Right ventricle myocardium superior (tissue), 1 donor: ENCODE measurements at places on chromosomes 4 and X. TPM values are rescaled to one million over a fixed set of nuclear protein-coding genes. Genes with fewer than 3 reads are reported as not detected.

DNA sequence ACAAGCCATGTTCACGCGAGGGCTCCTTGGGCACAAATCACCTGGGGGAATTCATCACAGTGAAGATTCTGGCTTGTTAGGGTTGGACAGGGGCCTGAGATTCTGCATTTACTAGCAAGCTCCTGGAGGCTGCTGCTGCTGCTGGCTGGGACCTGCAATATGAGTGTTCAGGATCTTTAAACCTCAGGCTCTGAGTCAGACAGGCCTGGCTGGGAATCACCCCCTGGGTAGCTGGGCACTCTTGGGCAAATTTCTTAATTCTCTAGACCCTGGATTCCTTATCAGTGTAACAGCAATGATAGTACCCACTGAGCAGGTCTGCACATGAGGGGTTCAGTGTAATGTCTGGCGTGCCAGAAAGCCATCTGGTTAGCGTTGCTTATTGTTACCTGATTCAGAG is 101.5 kb downstream of the DHX15 start:
- no peak for DNase-seq

- DNase-seq = no peak
These were observed 61.1 kb upstream of the VAMP7 start for GRCh38 chrX:155819966-155820491.

DNA sequence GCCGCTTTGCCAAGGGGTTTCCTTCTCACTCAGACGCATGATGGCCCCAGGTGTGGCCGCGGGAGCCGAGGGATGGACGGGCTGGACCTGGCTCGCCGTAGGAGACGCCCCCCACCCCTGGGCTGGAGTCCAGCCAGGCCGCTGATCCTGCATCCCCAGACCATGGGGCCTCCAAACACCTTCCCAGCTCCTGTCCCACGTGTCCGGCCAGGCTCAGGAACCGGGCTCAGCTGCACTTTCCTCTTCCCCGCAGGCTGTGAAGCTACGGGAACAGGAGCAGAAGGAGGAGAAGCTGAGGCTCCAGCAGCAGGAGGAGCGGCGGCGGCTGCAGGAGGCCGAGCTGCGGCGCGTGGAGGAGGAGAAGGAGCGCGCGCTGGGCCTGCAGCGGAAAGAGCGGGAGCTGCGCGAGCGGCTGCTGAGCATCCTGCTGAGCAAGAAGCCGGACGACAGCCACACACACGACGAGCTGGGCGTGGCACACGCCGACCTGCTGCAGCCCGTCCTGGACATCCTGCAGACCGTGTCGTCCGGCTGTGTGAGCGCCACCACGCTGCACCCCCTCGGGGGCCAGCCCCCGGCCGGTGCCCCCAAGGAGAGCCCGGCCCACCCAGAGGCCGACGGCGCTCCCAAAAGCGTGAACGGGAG is 9.1 kb downstream of the AKAP17A start:
- no peak for DNase-seq

GRCh38 chrX:53682885-53683555 is 3.5 kb downstream of the HUWE1 start:
- no peak for DNase-seq

DNA sequence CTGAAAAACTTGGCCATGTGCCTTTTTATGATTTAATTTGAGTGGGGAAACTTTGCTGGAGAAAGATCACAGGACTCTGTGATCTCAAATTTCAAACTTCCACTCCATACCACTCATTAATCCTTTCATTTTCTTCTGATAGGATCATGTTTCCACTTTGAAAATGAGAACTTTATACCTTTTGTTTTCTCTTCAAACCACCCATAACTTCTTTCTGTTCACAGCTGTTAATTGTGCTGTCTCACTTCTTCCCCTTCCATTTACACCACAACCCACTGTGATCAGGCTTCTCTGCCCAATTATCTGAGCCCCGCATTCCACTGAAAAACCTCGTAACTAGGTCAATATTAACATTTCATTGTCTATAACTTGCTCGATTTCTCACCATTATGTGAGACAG is 47.0 kb upstream of the ARSJ start:
- DNase-seq = no peak

GRCh38 chr4:95193391-95194224 is 355.2 kb downstream of the UNC5C start:
- no peak for DNase-seq

DNA sequence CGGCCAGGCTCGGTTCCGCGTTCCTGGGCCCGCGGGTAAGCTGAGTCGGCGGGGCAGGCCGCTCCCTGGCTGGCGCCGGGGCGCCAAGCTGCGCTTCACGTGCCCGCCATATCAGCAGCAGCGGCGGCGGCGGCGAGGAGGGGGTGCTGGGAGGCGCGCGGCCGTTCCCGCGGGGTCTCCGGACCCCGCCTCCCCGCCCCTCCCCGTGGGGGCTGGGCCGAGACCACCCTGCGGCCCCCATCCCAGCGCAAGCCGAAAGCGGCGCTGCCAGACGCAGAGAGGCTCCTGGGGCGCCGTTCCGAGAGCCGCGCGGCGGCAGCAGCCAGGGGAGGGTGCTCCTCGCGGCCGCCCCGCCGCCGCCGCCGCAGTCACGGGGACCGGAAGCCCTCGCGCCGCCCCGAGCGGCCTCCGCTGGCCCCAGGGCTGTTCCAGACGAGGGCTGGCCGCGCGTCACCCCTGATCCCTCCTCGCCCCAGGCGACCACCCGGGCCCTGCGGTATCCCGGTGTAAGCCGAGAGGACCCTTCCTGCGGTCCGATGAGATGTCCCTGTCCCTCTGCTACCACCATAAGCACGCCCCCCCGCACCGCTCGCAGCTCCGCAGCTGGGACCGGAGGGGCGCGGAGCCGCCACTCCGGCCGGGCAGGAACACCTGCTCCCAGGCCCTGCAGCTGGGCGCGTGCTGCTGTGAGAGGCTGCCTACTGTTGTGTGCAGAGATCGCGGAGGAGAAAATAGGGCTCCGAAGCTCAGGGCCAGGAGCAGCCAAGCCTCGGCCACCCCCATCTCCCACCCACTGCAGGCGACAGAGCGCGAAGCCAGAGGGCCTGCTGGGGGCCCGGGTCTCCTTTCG is 7.5 kb upstream of the BCOR start:
- DNase-seq = peak; percentile 64

DNA sequence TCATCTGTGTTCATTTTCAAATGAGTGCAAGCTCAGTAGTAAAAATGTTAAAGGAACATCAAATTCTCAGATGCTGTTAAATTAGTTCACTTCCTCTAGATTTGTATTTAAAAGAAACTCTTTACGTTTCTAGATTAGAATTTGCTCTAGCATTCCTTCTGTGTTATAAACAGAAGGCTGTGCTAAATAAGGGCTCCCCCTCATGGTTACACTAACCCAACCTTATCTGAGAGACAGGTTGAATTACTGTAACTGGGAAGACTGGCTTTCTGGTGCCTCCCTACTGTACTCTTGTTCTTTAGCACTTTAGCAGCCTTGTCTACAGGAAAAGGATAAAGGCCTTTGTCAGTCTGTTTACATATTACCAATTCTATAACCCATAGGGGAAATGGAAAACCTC is 56.8 kb downstream of the RXFP1 start:
- DNase-seq = no peak

- DNase-seq = no peak
These were observed 1061.2 kb downstream of the PCDH18 start for GRCh38 chr4:136471051-136471450.

- no peak for DNase-seq
These were observed 57.7 kb upstream of the UGT2B7 start for GRCh38 chr4:69038582-69038981.

GRCh38 chr4:150082241-150082640 is 4.0 kb downstream of the DCLK2 start:
- no peak for DNase-seq

DNA sequence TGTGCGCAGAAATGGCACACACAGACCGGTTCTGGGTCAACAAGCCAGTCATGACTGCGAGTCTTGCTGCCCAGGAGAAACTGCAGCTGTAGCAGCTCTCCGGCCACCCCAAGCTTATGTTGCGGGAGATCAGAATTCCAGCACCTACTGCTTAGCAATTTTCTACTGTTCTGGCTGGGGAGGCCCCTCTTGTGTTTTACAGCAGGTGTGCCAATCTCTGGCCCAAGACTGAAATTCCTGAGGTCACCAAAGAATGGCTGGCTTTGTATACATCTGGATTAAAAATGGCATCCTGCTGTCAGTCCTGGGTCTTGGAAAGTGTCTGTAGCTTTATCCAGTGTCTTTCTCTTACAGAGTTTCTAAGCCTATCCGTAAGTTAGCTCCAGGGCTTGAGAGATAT is 68.9 kb upstream of the TRAM1L1 start:
- no peak for DNase-seq

DNA sequence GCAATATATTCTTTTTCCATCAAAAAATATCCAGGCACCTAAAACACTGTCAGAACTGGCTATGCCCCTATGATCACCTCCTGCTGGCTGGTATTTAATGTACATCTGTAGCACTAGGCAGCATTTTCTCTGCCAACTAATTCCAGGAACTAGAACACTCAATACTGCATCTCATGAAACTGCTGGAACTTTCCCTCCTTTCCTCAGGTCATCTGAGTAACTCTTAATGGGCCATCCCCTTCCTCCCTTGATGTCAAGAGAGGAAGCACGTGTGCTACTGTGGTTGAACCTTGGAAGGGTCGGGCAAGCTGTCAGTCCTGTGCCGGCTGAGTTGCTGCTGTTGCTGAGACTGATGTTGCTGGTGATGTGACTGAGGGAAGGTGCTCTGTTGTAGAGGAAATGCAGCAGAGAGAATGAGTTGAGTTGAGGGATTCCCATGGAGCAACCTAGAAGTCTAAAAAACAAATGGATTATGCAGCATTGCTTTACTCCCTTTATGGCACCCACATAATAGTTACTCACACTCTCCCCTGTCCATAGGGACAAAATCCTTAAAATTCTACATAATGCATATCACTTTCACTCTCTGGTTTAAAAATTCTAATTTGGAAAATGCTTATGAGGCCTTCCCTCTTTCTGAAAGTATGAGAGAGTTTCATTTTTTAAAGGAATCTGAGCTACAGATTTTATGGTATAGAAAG is 39.5 kb downstream of the TMEM165 start:
- no peak for DNase-seq

DNA sequence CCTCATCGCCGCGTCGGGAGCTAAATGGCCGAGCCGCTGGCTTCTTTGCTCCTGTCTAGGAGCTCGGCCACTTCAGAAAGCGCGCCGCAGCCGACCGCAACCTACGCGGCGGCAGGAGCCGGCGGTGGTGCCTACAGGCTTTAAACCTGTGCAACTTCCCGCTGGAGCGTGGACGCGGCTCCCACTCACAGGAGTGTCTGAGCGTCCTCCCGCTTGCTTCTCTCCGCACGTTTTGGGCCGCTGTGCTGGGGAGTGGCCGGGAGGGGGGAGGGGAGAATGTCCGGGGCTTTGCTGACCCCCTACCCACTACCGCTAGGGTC is 1.0 kb downstream of the NHSL2 start:
- peak; percentile 41 for DNase-seq

- no peak for DNase-seq
These were observed 746.3 kb upstream of the FAM241A start for GRCh38 chr4:111398906-111399330.

GRCh38 chr4:15894921-15895916 is 43.3 kb downstream of the FGFBP1 start:
- DNase-seq = no peak

DNA sequence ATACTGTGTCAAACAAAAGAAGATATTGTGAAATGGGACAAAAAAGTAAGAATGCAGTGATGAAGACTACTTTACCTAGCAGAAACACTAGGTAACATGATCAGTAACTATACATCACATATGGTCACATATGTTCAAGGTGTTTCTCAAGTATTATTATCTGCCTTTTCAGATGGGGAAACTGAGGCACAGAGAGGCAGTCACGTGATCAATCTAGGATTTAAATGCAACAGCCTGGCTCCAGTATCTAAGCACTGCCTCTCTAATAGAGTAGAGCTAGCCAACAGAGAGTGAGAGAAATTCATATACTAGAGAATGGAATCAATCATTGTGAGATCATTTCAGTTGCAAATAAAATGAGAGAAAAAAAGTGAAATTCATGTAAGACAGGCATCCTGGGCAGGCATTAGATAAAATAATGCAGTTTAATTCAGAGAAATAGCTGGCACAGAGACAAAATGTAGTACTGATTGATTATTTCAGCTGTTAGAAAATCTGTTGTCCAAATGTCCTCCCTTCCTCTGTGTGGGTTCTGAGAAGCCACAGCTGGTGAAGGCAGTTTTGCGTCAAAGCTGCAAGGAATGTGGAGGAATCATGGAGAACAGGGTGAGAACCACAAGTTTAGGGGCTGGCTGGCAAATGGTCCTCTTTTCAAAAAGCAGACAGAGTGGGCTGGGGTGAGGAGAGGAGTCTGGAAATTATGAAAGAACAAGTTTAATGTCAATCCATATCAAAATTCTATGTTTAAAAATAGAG is 26.0 kb downstream of the SMIM43 start:
- no peak for DNase-seq

- no peak for DNase-seq
These were observed 37.7 kb upstream of the KCNIP4 start for GRCh38 chr4:21986307-21986706.

DNA sequence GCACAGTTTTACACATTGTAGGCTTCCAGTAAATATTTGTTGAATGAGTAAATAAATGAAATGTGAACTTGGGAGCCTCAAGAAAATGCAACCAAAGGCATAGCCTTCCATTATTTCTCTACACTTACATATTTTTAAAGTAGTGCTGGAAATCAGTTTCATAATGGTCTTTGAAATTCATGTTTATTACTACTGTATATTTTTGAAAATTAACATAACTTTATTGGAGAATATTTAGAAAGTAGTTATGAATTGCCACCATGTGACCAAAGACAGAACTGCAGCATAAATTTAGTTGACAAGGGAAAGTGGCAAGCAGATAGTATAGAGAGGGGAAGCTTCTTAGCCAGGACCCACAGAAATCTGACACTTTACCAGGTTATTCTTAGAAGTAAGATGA is 6.4 kb downstream of the TCEAL8 start:
- no peak for DNase-seq

- DNase-seq = no peak
These were observed 31.7 kb downstream of the SNCA start for GRCh38 chr4:89805297-89805696.

DNA sequence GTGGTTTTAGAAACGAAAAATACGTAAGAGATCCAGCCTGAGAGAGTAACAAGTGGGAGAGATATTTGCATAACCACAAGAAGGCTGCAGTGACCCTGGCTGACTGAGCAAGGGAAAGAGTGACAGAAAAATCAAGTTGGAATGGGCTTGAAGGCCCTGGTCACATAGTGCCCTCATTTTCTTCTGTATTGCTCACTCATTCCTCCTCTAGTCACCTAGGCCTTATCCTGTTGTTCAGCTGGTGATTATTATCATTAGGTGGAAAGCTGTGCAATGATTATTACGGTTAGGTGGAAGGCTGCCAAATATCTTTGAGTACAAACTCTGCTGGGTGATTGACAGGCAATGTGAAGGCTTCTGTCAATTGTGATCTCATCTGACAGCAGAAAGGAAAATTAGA is 2384.1 kb downstream of the PCDH7 start:
- DNase-seq = no peak

FGG gene
- total RNA-seq = not detected

ASMT gene
- total RNA-seq = not detected

DCLK2 gene
- total RNA-seq = 19.9 TPM

PAGE1 gene
- not detected for total RNA-seq

RBM46 gene
- not detected for total RNA-seq

FAM9C gene
- 0.35 TPM for total RNA-seq

USP9X gene
- 47.3 TPM for total RNA-seq

TMEM271 gene
- total RNA-seq = not detected

ARMCX2 gene
- total RNA-seq = 31.7 TPM
